Hepatocyte (in vitro differentiated cells): ENCODE measurements at places on chromosomes 13 and 19. TPM values are rescaled to one million over a fixed set of nuclear protein-coding genes. Genes with fewer than 3 reads are reported as not detected.

Gene CILP2
- polyA plus RNA-seq, result 16.5 and 22.5 TPM in 2 replicates

Gene FLT3
- 0.09 and 0.29 TPM in 2 replicates for polyA plus RNA-seq

Gene PRRG2
- polyA plus RNA-seq, result 4.0 and 4.3 TPM in 2 replicates

Gene NLRP4
- not detected in 2 replicates for polyA plus RNA-seq

Gene PGLYRP1
- not detected in 2 replicates for polyA plus RNA-seq

Gene SIGLEC12
- polyA plus RNA-seq, result 0.11 and 0.29 TPM in 2 replicates
